ENCODE measurements at places on chromosomes 16 and 17.

- no peak for DNase-seq
Observed at GRCh38 chr16:85663891-85664321, 24.8 kb downstream of the GINS2 start.

- DNase-seq, result no peak
Observed at GRCh38 chr17:13485327-13485726, 116.4 kb downstream of the HS3ST3A1 start.

DNA sequence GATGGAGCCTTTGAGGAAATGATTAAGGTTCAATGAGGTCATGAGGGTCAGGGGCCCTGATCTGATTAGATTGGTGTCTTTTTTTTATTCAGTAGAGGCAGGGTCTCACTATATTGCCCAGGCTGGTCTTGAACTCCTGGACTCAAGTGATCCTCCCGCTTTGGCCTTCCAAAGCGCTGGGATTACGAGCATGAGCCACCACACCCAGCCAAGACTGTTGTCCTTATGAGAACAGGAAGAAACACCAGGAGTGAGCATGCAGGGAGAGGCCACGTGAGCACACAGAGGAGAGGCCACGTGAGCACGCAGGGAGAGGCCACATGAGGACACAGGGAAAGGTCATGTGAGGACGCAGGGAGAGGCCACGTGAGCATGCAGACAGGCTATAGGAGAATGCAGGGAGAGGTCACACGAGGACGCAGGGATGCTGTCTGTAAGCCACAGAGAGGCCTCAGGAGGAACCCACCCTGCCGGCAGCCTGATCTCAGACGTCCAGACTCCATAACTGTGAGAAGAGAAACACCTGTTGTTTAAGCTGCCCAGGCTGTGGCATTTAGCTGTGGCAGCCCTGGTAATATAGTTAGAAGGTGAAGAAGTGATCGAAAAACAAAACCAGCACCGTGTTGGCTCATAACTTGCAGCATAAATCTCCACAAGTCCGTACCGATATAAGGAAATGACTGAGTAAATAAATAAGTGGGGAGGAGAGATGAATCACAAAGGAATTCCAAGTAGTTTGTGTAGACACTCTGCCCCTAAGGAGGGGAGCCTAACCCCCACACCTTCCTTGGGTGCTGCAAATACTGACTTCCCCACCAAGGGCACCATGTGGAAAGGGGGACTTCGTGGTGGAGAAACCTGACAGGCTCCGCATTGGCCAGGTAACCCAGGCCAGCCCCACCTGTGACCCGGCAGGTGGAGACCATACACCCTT is 14.6 kb upstream of the CSNK1D start:
- no peak for DNase-seq

DNA sequence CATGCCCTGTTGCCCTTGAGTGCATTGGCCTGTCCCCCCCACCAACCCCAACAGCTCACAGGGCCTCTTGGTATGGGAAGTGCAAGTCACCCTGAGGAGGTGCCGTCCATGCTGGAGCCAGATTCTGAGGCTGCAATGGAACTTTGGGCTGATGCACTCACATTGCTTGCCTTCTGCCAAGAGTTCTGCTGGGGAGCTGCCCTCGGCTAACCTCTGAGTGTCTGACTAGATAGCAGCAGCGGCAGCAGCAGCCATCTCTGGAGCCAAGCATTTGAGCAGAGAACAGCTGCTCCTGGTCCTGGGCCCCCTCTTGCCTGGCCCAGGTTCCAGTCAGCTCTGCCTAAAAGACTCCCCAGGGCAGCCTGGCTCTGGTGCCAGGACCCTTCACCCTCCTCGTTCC is 61.5 kb downstream of the GNAO1 start:
- no peak for DNase-seq

- DNase-seq, result peak; percentile 74
Observed at GRCh38 chr16:4330277-4330874, 14.5 kb downstream of the GLIS2 start.

DNA sequence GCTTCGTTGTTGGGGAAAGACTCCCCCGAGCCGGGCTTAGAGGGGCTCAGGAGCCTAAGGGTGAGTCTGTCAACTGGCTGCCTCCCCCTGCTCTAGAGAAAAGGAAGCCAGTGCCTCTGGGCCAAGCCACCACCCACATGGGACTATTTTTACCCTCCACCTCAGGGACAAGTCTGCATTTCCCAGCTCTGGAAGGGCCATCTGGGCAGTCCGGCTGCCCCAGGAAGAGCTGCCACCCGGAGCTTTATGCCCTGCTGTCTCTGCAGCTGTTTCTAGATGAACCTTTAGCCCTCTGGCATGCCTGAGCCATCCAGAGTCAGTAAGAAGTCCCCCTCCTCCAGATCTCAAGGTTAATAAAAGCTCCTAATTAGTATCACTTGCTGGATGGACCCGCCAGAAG is 5.3 kb upstream of the RPRML start:
- DNase-seq, result no peak

- DNase-seq, result no peak
Observed at GRCh38 chr17:27798376-27798775, 2.0 kb downstream of the NOS2 start.

- DNase-seq, result no peak
Observed at GRCh38 chr17:62601471-62601870, 26.0 kb upstream of the MRC2 start.

- no peak for DNase-seq
Observed at GRCh38 chr16:62038225-62038624, 2.0 kb upstream of the CDH8 start.

DNA sequence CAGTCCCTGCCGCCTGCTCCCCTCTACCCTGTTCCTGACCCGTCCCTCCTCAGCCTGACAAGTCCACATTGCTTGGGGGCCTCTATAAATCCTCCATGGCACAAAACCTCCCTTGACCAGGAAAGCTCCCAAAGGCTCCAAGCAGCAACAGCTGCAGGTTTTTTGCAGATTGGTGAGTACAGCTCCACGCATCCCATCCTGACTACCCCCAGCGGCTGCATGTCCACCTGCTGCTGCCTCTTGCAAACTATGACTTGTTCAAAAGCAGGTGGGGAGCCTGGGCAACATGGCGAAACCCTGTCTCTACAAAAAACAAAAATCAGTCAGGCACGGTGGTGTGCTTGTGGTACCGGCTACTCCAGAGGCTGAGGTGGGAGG is 122.8 kb downstream of the ANKRD11 start:
- DNase-seq, result peak; percentile 42

DNA sequence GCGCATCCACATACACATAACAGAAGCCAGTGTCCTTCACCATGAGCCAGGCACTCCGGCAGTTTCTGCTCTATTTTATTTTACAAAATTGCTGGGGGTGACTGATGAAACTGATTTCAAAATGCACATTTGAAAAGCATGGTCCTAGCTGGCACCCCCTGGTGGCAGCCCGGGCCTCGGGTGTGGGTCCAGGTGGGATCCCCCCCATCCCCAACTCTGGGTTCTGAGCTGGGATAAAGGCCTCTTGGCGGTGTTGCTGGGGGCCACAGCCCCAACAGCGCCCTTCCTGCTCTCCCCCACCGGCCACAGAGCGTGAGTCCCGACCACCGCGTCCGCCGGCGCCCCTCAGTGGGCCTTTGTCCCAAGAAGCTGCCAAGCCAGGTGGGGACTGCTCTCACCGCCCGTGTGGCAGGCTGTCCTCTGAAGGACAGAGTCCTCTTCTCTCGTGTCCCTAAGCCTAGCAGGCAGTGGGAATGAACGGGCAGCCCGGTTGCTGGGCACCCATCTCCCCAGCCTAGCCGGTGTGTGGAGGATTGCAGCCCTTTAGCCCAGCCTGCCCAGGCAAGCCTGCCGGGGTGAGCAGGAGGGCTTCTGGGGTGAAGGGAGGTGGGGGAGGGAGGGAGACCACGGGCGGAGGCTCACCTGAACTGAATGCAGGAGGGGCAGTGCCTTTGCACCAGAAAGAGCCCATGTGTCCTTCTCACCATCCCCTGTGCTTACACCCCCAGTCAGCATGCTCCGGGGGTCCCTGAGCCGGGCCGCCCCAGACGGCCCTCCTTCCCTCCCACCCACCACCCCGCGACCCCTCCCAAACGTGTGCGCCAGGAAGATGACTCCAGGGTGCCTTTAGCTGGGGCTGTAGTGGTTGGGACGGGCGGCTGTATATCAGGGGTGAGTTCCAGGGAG is 898 bp downstream of the SNAI3 start:
- peak; percentile 75 for DNase-seq

DNA sequence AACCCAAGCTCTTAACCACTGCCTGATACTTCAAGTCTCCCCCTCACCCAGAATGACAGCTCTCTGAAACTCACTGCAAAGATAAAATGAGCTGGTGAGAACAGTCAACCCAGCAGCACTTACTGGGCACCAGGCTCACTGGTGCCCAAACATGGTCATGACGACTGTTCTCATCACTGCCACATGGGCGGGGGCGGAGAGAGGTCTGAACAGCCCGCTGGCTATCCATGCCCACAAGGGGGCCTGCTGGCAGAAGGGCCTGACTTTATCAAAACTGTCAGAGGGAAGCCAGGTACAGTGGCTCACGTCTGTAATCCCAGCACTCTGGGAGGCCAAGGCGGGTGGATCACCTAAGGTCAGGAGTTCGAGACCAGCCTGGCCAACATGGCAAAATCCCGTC is 4.0 kb downstream of the MYBBP1A start:
- DNase-seq, result peak; percentile 33

GRCh38 chr17:56815711-56816110 is 18.0 kb downstream of the C17orf67 start:
- no peak for DNase-seq

DNA sequence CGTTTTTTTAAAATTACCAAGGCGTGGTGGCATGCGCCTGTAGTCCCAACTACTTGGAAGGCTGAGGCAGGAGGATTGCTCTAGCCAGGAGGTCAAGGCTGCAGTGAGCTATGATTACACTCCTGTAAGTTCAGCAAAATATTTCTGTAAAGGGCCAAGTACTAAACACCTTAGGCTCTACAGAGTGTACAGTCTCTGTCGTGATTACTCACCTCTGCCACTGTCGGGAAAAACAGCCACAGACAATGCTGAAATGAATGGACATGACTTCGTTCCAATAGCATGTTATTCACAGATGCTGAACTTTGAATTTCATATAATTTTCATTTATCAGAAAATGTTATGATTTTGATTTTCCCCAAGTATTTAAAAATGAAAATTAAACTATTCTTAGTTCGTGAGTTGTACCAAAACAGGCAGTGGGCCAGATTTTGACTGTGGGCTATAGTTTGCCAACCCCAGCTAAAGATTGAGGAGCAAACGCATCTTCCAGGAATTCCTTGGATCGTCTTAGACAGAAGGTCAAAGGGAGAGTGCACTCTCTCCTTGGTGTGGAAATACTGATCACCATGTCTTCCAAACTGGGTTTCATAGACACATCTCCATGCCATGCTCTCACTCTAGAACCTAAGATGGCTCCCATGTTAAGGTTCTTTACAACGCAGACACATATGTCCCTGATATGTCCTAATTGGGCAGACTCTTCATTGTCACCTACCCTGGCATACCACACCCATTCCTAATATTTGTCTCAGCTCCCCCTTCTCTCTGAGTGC is 89.5 kb downstream of the MARF1 start:
- no peak for DNase-seq

- DNase-seq, result no peak
Observed at GRCh38 chr16:81251871-81252270, 13.4 kb downstream of the BCO1 start.

DNA sequence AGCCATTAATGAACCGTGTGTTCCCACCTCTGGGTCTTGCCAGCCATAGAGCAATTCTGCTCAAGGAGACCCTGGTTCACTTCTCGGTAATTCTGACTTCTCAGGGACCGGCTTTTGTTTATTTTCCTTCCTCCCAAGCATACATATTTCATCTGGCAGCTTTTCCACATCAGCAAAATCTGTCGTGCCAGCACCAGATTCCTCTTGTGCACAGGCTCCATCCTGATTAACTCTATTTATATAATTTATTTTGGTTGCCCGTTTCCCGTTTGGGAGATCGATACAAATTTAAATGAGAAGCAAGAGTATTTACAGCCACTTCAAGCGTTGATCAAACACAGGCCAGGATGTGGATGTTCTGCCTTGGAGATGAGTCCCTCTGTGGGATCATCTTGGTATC is 161.9 kb upstream of the XYLT1 start:
- no peak for DNase-seq

GRCh38 chr17:81036197-81036941 is 1.4 kb downstream of the BAIAP2 start:
- DNase-seq, result no peak

- DNase-seq, result no peak
Observed at GRCh38 chr16:77919761-77920415, 102.5 kb upstream of the CLEC3A start.

DNA sequence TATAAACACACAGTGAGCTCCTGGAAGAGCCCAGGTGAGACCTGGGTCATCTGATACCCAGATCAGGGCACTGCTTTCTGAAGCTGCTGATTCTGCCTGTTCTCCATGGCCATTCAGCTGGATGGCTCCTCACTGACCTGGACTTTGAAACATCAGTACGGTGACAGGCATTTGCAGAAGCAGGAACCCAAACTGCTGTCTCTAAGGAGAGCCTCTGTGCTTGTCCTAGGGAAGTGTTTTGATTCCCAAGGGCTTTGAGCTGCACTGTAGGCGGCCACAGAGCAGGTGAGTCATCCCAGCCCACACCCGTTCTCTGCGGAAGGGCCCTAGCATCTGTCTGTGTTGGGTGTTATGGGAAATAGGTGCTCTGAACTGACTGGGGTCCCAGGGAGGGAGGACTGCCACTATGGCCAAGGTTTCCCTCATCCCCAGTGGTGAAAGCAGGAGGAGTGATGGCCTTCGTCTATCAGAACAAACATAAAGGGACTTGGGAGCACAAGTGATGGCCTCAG is 60.7 kb upstream of the ADCY9 start:
- DNase-seq, result no peak

DNA sequence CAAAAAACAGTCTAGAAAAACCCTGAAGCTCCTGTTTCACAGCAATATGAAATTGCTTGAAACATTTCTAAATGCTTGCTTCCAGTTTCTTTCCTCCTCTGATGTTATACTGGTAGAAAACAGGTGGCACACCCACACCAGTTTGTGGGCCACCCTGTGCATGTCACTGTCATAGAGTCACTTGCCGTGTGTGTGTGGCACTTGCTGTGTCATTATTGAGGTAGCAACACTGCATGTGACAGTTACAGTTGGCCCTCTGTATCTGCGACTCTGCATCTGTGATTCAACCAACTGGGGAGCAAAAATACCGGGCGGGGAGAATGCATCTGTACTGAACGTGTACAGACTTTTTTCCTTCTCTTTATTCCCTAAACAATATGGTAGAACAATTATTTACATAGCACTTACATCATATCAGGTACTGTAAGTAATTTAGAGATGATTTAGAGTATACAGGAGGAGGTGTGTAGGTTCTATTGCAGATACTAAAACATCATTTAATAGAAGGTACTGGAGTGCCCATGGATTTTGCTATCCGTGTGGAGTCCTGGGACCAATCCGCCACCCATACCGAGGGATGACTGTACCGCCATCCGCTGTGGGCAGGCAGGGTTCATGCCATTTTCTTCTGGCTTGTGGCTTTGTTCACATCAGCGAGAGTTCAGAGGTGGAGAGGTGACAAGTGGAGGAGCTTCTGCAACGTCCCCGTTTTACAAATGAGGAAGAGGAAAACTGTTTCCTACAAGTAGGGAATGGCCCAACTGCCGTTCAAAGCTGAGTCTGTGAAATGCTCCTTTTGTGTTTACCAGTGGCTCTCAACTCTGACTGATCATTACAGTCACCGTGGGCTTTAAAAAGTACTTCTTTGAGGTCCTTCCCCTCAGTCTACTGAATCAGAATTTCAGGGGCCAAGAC is 373.7 kb downstream of the SNX29 start:
- peak; percentile 36 for DNase-seq
